ENCODE measurements at places on chromosomes 16 and 17.

- no peak for DNase-seq
These were observed 62.6 kb upstream of the TMEM97 start for GRCh38 chr17:28256370-28256769.

- DNase-seq, result no peak
These were observed 35.4 kb downstream of the SLC6A4 start for GRCh38 chr17:30200106-30200505.

DNA sequence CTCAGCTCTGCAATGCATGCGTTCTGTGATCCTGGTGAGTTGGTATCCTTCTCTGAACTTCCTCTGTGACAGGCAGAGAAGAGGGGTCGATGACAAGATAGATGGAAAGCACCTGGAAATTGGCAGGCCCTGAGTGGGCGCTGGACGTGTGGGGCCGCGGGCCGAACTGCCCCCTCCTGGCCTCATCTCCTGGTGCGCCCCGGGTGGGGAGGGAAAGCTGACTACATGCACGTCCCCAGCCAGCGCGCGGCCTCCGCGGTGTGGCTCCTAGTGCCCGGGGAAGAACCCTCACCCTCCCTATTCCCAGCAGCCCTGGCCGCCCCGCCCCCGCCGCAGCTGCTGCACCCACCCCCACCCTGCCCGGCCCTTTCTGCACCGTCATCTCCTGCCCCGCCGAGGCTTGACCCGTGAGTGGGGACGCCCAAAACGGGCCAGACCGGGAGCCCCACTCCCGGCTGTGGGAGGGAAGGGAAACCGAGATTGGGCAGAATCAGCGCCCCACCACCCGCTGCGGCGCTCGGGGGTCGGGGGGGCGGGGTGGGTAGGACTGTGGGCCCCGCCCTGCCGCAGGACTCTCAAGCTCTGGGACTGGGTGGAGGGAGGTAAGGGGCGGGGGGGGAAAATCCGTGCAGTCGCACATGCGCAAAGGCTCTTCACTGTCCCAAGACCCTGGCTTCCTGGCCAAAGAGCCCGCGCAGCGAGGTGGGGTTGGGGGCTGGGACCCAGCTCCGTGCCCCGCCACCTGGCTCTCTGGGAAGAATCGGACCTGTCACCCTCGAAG, at the start of gene NOL3:
Gene NOL3, plus strand, starts transcription at position 371 of the 781 bp plus-strand sequence.
- DNase-seq, result peak; percentile 56

GRCh38 chr16:66508248-66508913, 41.5 kb downstream of the TK2 start:
- no peak for DNase-seq

GRCh38 chr17:39662551-39663339, 2.4 kb upstream of the TCAP start:
- DNase-seq, result no peak

- no peak for DNase-seq
These were observed 49.6 kb downstream of the PLD6 start for GRCh38 chr17:17156511-17156910.

DNA sequence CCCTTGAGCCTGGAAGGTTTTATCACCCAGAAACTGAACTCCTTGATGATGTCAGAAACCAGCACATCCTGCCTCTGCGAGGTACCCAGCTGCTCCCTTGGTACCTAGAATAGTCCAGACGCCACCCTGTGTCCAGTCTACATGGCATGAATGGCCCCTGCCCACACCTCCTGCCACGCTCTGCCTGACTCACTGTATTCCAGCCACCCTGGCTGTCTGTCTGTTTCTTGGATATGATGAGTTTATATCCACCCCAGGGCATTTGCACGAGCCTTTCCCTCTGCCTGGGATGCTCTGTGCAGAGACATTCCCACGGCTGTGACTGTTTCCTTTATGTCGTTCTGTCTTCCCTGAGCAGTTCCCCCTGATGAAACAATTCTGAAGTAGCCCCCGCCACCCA, 68.7 kb downstream of the CRISPLD2 start:
- no peak for DNase-seq

All from NCI-H526 treated with DMSO at 0.1 percent for 48 hours (cell line).